ENCODE measurements at places on chromosomes 12 and 14.

GRCh38 chr14:79453276-79453675, 758.0 kb downstream of the DIO2 start:
- DNase-seq = peak; percentile 19

DNA sequence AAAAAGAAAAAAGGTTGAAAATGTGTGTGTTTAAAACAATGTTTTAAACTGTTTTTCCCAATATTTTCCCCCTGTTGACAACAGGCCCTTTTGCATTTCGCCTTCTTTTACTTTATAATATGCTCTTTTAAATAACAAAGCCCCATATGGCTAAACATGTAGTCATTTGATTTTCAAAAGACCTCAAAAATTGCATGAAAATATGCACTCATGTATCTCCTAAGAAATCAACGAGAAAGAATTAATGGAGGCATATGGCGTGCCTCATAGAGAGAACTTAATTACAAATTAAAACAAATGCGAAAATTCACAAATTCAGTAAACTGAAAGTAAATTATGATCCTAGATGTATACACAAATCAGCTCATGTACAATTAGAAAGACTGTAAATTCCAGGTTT, 202.6 kb upstream of the FOXN3 start:
- no peak for DNase-seq

DNA sequence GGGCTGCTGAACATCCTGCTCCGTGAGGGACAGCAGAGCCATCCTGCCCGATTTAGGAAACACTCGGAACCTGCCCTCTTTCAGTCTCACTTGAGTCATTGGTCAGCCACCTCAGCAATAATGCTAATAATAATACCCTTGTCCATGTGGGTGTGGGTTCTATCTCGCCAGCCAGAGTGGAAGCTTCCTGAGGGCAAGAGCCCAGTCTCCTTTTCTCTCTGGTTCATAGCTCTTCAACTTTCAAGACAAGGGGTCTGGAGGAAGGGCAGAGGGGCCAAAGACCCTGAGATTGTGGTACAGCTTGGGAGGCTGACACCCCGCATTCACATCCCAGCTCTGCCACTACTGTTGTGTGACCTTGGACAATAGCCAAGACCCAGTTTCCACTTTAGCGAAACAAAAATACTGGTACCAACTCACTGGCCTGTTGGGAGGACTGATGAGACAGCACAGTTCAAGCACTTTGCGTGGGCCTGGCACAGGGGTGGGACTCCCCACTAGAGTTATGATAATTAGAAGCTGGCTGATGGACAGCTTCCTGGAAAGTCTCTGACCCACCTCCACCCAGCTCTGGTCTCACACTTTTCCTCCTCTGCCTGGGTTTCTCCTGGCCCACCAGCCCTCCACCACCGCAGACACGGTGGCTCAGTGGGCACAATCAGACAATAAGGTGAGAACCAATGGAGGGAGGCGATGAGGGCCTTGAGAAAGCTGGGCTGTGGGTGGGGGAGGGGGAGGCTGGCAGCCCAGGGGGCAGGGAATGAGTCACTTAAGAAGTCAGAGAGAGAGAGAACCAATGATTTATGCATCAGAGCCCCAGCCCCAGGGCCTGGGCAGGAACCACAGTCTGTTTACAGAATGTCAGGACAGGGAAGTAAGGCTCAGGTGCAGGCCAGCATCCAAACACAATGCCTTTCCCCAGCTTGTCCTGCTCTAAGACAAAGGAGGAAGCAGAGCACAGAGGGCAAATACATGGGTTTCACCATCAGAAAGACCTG, 9.6 kb downstream of the FAIM2 start:
- DNase-seq = no peak

GRCh38 chr12:14995583-14996425, 23.0 kb downstream of the PDE6H start:
- peak; percentile 68 for DNase-seq

- DNase-seq = peak; percentile 53
Observed at GRCh38 chr14:24817212-24818057, 183.4 kb upstream of the GZMB start.

DNA sequence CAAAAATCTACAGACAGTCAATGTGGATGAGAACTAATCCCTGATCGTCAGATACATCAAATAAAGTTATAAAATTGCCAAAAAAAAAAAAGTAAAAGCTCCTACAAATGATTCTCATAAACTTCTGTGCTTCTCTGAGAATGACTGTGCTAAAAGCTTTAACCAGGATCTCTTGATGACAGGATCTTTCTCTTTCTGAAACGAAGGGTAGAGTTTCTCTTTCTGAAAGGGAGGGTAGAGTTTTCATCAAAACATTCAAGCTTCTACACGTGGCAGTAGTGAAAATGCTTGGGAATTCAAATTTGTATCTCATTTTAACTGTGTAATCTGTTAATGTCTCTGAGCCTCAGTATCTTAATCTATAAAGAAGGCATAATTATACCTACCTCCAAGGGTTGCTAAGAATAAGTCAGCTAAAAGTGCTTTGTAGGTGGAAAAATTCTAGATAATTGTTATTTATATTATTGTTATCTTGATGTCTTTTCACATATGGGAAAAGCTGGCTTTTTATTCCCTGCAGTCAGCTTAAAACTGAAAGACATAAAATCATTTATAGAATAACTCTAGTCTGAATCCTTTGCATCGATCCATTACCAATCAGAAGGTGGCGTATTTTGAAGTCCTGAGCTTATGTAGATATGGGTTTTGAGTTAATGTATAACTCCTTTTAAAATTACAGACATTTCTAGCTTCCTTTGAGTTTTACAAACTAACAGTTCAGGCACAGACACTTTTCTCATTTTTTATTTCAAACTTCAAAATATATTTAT, 157.4 kb downstream of the DACT1 start:
- DNase-seq = no peak

DNA sequence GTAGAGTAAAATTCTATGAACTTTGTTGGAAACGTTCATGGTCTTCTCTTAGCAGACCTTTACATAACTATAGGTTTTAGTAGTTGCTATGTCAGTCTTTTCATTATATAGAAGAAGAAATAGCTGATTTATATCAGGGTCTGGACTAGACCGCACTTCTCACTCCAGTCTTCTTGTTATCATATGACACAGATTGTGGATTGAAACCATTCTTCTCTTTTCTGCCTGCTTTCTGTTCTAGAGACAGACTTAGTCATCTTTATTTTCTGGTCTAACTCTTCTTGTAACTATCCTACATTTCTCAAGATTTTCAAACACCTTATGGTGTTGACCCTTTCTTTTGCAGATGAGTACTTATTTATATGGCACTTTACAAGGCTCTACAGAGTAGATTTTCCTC, 55.7 kb downstream of the PCNX1 start:
- DNase-seq = no peak

DNA sequence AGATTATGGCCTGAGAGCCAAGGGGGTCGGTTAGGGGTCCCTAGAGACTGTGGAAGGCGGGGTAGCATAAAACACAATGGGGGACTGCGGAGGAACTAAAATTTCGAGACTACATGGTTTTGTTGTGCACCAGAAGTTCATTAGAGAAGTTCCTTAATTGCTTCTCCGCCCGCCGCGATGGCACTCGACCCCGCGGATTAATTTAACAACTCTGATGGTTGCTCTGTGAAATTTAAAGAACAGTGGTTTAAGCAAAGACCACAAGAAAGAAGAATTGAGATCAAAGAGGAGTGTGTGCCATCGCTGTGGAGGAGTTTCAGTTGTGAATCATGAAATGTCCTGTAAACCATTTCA, 1.4 kb upstream of the CCDC88C start:
- DNase-seq = no peak

DNA sequence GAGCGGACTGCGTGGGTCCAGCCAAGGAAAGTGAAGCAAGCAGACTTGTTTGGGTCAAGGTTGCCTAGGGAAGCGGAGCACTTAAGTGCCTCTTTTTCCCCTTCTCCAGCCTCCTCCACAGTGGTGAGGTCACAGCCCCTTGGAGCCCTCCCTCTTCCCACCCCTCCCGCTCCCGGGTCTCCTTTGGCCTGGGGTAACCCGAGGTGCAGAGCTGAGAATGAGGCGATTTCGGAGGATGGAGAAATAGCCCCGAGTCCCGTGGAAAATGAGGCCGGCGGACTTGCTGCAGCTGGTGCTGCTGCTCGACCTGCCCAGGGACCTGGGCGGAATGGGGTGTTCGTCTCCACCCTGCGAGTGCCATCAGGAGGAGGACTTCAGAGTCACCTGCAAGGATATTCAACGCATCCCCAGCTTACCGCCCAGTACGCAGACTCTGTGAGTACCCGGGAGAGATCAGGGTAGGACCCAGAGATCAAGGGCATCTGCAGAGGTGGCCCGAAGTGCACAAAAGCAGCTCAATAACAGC, at the start of gene TSHR:
Gene TSHR, plus strand, starts transcription at position 206 of the 526 bp plus-strand sequence. Its CDS starts 60 bp downstream, at position 266.
- DNase-seq = no peak

DNA sequence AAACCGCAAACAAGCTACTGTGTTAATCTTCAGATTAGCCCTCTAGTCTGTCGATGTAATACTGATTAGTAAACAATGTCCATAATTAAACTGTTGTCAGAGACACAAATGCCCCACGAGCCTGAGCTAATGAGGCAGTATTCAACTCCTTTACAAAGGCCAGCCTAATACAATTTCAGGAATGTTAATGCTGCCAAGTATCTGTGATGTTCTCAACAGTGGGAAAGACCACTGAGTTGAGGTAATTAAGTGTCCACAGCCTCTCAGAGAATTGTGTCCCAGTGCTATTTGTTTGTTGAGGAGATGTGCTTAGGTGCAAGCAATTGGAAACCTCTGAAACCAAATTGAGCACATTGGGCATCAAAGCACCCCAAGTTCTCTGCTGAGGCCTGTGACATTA, 139.4 kb upstream of the CDKN3 start:
- no peak for DNase-seq

- DNase-seq = no peak
Observed at GRCh38 chr12:10736463-10736862, 13.3 kb upstream of the YBX3 start.

GRCh38 chr12:7916936-7917335, 19.1 kb downstream of the SLC2A3 start:
- no peak for DNase-seq

DNA sequence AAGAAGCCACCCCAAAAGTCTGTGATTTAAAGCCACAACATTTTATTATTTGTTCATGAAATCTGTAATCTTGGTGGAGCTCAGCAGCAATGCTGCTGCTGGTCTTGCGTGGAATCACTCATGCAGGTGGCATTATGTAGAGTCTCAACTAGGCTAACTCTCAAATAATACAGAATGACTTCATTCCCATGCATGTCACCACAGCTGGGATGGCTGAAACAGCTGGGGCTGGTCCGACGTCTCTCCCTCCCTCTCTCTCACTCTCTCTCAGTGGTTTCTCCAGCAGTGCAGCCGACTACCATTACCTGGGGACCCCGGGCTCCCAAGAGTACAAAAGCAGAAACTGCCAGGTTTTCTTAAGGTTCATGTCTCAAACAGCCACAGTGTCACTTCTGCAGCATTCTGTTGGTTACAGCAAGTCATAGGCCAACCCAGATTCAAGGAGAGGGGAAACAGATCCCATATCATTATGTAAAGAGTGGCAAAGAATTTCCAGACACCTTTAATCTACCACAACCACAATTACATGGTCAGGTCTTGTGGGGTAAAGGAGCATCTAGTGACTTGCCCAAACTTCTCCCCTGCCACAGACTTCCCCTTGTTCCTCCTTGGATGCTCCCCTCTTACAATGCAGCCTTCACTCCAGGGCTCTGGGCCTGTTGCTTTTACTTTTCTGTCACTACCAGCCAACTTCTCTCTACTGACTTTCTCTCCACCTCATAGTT, 192.0 kb upstream of the HMGA2 start:
- peak; percentile 22 for DNase-seq

GRCh38 chr12:58395470-58395869, 454.1 kb downstream of the ATP23 start:
- peak; percentile 74 for DNase-seq

- no peak for DNase-seq
Observed at GRCh38 chr12:20300457-20300856, 67.9 kb upstream of the PDE3A start.

GRCh38 chr12:124295431-124296058, 652 bp downstream of the RFLNA start:
- DNase-seq = no peak

- DNase-seq = no peak
Observed at GRCh38 chr12:62724285-62724684, 210.7 kb downstream of the PPM1H start.

DNA sequence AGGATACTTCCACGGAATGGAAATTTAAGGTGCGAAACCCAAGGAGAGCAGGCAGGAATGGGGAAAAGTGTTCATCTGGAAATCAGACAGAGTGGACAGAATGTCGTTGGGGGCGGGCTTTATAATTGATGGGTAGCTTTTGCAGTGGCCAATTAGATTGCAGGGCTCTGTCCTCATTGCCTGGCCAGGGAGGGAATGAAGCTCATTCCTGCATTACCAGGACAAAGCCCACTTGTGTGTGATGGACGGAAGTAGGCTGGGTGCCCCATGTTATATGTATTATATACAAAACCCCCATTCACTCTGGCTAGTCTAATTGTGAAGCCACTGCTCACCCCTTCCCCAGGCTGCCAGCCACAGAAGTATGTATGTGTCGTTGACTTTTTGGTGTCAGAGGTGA, 23.6 kb downstream of the ZNF664 start:
- DNase-seq = no peak

DNA sequence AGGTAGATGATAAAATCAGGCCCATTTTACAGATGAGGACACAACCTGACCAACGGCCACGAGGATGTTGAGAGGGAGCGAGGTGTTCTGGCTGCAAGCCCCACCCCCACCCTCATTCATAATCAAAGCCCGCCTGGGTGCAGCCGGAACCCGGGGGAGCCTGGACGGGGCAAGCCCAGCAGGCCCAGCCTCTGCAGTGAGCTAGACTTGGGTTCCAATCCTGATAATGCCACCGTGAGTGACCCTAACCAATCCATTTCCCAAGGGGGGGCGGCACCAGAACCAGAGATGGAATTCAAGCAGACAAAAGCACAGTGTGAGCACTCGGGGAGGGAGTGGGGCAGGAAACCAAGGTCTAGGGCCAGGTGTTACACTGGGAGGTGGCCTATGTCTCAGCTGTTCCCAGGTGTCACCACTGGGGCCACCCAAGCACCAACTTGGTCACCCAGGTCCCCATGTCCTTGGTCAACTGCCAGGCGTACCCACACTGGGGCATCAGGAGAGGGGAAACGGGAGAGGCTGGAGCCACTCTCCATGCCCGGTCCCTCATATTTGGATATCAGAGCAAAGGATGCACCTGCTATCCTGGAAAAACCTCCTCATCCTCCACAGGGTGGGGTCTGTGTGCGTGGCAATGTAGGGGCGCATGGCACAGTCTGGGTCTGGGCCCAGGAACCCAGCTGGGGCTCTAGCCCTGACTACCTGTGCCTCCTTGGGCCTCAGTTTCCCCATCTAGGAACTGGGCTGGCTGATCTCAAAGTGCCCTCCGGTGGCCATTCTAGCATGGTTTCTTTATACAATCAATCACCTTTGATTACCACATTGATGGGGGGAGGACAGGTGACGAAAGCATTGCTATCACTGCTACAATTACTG, 58.4 kb downstream of the FAM222A start:
- DNase-seq = no peak

All from fibroblast of upper back skin (primary cell).